ENCODE measurements at places on chromosomes 1 and 21.
A peak's percentile ranks its signal among the peaks of the same experiment; 100 is the strongest.

- no peak for DNase-seq
Observed at GRCh38 chr1:1227386-1227785, 4.4 kb downstream of the SDF4 start.

GRCh38 chr1:173733912-173734311 lies 19.1 kb downstream of the KLHL20 start:
- no peak for DNase-seq

- DNase-seq: no peak
Observed at GRCh38 chr1:232968391-232968790, 18.0 kb downstream of the NTPCR start.

- no peak for DNase-seq
Observed at GRCh38 chr1:41433501-41433900, 51.0 kb downstream of the EDN2 start.

DNA sequence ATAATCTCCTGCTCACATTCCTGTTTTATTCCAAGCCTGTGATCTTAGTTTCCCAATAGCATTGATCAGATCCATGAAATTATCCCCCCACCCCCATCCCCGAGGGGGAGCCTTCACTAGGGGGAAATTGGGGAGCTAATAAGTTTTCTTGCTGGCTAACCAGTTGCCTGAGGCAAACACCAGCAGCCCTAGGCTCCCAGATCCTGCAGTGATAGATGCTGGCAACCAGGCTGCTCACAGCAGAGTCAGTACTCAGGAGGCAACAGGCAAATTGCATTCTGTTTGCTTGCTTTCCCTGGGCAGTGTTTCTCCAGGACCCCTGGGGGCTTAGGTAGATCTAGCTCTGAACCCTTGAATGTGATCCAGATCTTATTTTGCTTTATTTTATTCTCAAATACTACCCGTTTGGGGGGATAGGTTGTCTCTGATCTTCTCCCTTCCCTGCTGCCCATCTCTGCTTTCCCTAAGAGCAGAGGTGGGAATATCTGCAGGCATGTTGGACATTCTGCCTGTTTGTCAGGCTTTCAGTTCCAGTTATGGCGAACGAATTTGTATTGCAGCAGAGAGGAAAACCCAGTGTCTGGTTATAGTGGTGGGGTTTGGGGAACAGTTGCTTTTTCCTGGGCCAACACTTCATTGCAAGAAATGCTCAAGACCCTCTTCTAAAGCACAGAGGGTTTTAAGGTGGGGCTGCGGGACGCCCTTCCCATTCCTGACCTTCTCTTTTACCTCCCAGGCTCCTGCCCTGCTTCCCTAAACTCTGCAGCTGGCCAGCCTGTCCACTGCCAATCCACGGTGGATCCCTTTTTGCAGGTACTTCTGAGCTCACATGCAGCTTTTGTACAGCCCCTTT lies 289.8 kb upstream of the PLXNA2 start:
- DNase-seq: no peak

DNA sequence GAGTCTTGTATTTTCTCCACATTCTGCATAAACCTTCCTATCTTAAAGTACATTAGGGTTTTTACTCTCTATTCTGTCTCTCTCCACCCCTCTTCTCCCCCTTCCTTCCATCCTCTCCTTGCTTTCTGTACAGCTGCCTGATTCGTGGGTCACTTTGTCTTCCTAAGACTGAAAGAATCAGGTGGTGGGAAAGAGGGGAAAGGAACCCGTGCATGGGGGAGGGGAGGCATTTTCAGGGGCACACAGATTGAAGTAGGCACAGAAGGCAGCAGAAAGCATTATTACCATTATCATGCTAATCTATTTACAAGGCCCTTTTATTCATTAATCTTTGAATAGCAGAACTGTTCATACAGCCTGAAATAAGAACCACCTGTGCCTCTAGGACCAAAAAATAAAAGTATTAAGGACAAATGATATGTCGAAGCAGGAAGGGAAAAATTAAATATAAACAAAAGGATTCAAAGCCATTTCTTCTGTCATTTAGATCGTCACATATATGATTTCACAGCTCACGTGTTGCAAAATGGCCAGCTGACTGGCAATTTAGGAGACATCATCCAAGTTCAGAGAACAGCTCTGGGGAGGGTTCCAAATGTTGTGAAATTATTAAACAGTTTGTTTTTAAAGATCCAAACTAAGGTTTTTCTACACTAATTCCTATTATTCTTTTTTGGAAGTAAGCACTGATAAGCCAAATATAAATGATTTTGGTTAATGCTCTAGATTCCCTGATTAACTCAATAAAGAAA lies 154.6 kb downstream of the PBX1 start:
- no peak for DNase-seq

- DNase-seq: peak; percentile 27
Observed at GRCh38 chr1:158924677-158925076, 6.7 kb upstream of the PYHIN1 start.

DNA sequence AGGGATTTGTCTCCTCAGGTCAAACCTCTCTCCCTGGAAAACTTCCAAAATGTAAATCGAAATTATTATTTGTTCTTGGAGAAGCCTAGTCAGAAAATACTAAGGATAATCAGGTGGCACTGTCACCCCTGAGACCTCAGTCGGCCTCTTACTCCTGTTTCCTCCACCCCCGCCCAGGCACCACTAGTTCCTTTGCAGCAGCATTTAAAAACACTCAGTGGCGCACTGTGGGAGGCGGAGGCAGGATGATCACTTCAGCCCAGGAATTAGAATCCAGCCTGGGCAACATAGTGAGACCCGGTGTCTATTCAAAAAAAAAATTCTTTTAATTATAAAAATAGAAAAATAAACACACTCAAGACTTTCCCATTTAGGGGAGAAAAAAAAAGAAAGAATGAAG lies 18.0 kb upstream of the IFNAR2 start:
- DNase-seq: no peak

- no peak for DNase-seq
Observed at GRCh38 chr1:33284049-33284448, 27.8 kb downstream of the ZNF362 start.

DNA sequence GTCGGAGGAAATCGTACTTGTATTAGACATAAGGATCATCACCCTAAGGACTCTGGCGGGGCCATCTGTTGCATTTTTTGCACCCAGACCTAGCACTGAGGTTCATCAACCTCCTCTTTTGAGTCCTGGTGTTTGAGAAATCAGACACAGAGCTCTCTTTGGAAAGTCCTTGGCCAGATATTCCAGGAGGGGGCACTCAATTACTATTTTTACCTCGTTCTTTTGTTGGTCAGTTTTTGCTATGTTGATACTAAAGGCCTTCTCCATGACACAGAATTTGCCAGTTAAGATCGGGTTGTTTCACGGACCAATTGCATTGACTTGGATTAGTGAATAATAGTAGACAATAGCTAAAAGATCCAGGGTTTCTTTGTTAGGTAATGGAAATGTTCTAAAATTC lies 711.2 kb downstream of the KCNT2 start:
- no peak for DNase-seq

- no peak for DNase-seq
Observed at GRCh38 chr1:37955685-37956084, 8.8 kb upstream of the INPP5B start.

DNA sequence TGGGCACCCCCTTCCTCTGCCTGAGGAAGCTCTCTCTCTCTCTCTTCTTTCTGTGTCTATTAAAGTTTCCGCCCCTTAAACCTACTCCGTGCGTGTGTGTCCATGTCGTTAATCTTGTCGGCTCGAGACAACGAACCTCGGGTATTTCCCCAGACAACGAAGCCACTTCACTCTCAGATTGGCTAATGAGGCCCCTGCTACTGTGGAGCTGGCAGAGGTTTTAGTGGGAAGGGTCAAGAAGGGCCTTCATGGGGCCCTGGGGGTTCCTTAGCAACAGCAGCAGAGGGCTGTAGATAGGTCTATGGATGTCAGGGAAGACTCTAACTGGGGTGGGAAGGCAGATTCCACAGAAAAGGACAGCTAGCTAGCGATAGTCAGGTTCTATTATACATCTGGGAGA lies 239.8 kb upstream of the RAB4A start:
- no peak for DNase-seq

DNA sequence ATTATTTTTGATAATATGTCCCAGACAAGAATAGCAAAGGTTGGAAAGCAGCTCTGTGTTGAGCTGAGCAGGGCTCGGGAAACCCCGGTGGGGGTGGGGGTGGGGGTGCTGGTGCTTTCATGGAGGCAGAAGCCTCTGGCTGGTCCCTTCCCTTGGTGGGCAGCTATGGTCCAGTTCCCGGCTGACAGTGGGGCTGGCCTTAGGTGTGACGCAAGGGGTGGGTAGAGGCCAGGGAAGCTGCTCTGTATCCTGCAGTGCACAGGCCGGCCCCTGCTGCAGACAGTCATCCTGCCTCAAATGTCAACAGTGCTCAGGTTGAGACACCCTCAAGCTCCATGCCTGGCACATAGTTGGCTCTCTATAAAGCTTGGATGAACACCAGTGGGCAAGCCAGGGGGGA lies 8.9 kb downstream of the ACTL8 start:
- DNase-seq: no peak

DNA sequence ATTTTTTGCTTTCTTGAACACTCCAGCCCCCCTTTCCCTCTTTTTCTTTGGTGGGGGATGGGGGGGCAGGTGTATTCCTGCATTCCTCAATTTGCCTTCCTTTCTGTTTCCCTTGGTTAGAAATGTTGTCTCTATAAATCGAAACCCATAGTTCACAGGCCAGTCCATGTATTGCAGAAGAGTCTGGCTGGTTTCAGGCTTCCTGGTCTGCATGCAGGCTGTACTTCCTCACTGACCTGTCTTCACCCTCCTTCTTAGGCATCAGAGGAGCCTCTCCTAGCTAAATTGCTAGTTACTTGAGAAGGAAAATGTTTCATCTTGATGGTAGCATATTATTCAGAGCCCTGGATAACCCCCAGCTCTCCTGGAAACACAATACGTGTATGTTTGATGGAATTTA lies 140.0 kb downstream of the SPATA46 start:
- DNase-seq: no peak

- no peak for DNase-seq
Observed at GRCh38 chr1:66239834-66240233, 294.1 kb upstream of the SGIP1 start.

GRCh38 chr1:37498872-37499617 lies 15.5 kb downstream of the MEAF6 start:
- no peak for DNase-seq

- peak; percentile 86 for DNase-seq
Observed at GRCh38 chr1:93846206-93846991, 32.6 kb downstream of the DNTTIP2 start.

DNA sequence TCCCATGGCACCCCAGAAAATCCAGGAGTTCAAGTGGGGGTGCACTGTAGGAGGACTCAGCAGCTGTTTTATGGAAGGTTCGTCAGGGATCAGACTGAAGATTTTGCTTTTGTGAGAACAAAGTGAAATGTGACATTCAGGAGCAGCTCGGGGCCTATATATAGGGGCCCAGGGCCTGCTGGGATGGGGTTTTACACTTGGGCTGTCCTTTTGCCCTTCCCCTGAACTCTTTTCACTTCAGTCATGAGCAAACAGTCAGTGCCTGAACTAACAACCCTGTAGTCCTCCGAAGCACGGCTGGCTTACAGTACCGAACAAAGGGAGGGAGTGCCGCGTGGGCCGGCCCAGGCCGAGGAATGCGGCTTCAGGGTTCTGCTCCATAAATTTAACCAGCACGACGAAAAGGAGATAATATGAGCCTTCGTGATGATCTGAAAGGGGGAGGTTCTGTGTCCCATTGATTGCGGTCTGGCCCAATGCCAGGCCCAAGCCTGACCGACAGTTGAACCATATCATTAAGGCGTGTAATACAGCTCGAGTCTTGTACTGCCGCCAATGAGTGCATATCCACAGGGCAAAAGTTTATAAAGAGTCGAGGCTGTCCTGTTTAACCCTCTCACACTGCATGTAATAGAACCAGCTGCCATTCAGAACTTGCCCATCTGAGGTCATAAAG lies 139.9 kb downstream of the DHRS3 start:
- DNase-seq: peak; percentile 19

- no peak for DNase-seq
Observed at GRCh38 chr1:70767377-70767776, 280.2 kb downstream of the PTGER3 start.

DNA sequence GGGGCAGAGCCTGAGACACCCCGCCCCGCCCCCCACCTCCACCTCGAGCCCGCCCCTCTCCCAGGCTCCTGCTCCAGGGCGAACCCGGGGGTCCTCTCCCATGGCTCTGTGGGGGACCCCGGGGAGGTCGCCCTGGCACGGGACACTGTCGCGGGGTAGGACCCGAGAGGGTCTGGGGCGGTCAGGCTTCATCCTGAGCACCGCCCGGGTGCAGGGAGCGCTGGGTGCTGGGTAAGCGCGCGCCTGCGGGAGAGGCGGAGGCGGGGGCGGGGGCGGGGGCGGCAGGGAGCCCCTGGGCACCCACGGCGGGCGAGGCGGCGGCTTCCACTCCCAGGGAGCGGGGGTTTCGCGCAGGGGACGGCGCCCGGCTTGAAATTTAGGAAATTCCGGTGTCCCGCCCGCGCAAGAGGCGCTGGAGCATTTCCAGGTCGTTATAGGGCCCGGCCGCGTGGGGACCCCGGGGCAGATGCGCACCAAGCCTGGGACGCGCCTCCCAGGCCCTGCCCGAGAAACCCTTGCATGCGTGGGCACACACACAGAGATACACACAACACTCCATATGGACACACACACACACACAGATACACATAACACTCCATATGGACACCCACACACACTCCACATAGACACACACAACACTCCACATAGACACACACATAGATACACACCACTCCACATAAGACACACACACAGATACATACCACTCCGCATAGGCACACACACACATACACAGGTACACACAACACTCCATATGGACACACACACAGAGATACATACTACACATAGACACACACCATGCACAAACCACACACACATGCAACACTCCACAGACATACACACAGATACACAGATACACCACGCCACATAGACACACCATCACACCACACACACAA lies 48.7 kb upstream of the SLC19A1 start:
- peak; percentile 52 for DNase-seq

- no peak for DNase-seq
Observed at GRCh38 chr1:17743008-17743647, 12.0 kb upstream of the ACTL8 start.

DNA sequence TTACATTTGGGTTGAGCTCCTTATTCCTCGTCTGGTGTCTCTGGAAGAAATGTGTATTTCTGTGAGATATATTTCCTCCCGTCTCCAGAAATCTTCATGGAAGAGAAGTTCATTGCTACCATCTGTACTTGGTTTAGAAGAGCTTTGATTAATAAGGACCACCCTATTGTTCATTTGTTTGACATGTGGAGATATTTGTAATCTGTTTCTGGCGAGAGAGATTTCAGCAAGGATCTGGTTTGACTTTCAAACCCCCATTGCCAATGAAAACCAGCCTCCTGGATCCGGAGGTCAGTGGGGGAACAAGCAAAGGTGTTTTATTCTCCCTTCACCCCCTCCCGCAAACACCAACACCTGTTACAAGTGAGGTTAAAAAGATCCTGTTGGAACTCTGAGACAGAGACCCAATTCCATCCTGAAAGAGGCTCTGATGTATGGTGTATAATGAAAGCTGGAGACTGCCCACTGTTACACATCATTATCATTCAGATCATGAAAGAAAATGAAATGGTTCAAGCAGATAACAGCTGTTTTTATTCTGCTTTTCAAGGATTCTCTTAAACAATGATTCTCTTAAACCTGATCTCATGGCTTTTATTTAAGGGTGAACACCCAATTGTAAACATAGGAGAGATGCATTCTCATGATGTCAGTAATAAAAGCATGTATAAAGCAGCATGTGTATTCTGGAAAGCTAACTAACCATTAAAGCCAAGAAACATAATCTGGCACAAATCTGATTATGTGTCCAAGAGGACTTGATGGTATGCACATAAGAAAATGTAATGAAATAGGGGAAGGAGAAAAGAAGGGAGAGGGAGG lies 393.5 kb upstream of the ADGRL2 start:
- DNase-seq: no peak

All from CD4-positive, alpha-beta T cell treated with Interleukin-10 for 1 hour (primary cell).